NT2/D1 (cell line): ENCODE measurements at places on chromosomes 5 and 9.

- DNase-seq: no peak
Observed at GRCh38 chr9:38243993-38244392, 148.5 kb upstream of the ALDH1B1 start.

GRCh38 chr5:174581894-174582293 is 142.5 kb upstream of the MSX2 start:
- no peak for DNase-seq

GRCh38 chr9:103904242-103904641 is 189.9 kb upstream of the SMC2 start:
- DNase-seq: no peak

- no peak for DNase-seq
Observed at GRCh38 chr5:40465416-40465815, 214.3 kb upstream of the PTGER4 start.

DNA sequence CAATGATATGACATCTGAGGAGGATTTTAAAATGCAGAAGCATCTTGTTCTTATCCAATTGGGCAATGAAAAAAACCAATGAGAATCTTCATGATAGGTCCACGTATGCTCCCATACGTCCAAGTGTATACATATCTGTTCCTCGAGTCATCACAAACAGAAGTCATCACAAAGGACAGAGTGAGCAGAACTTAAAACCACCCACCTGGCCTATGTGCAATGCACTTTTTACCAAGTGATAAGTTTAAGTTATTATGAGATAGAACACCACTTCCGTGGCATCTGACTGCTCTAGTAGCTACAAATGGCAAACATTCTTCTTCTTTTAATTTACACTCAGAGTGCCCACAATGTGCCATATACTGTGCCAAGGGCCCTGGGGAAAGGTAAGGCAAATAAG is 82.4 kb downstream of the PPP2R2B start:
- no peak for DNase-seq

DNA sequence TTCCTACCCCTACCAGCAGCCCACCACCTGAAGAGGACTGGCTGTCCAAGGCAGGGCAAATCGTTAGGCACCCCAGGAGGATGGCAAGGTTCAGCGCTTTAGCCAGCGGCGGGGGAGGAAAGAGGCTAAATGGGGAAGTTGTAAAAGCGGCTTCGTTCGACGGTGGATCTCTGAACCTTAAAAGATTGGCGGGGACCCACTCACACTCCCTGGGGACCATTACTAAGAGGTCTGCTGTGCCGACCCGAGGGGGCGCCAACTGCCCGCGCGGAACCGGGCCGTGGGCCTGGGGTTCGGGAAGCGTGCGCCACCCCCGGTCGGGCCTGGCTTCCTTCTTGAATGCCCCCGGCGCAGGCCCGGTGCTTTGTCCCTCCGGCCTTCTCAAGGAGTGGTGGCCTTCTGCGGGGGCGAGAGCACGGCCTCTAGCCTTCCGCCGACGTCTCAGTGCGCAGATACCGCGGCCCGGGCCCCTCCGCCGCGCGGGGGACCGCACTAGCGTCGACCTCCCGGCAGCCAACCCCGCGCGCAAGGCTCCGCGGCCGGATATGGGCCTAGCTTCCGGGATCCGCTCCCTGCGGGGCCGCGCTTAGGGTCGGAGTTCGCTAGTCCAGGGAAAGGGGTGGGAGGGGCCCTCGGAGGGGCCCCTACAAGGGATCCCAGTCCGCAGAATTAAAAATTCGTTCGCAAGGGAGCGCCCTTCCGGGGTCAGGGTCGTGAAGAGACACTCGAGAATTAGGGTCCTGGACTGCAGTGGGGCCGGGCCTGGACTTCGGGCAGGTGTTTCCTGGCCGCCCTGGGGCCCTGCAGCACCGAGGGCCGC is 10.5 kb downstream of the NR2F1-AS1 start:
- no peak for DNase-seq

GRCh38 chr9:1208157-1208556 is 158.0 kb downstream of the DMRT2 start:
- DNase-seq: no peak

DNA sequence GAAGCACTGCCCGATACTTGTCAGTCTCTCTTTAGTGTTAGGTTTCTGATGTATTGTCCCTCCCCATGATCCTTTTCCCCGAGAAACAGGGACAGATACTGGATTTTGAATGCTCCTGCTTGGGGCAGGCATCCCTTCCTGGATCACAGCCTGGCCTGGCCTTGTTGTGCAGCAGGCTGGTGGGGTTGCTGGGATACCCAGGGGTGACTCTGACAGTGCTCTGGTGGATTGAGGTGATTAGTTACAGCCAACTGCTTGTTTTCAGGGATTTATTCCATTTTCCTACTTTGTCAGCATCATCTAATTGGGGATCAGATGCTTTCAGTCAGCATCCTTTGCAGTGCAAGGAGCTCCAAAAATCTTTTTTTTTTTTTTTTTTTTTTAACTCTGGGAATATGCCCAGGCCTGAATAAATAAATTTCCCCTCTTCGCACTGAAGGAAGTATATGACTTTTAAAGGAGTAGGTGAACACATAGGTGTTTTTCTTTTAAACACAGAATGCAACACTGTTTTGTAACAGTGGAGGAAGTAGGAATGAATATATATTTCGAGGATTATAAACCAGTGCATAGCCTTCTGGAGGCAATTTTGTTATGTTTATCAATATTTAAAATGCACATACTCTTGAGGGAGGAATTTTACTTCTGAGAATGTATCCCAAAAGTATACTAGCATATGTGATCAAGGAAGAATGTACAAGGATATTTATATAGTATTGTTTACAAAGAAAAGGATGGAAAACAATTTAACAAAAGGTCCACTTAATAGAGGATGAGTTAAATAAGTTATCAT is 127.3 kb upstream of the ELL2 start:
- DNase-seq: no peak
